C1 segment of cervical spinal cord (tissue), 14 donors: ENCODE measurements at places on chromosomes 16 and 17.

- DNase-seq: no peak
These were observed 9.9 kb downstream of the FAM83G start for GRCh38 chr17:18994631-18995030.

- no peak for DNase-seq
These were observed 13.6 kb downstream of the SMTNL2 start for GRCh38 chr17:4597975-4598374.

GRCh38 chr16:77896415-77897128, 108.2 kb downstream of the VAT1L start:
- DNase-seq: no peak

DNA sequence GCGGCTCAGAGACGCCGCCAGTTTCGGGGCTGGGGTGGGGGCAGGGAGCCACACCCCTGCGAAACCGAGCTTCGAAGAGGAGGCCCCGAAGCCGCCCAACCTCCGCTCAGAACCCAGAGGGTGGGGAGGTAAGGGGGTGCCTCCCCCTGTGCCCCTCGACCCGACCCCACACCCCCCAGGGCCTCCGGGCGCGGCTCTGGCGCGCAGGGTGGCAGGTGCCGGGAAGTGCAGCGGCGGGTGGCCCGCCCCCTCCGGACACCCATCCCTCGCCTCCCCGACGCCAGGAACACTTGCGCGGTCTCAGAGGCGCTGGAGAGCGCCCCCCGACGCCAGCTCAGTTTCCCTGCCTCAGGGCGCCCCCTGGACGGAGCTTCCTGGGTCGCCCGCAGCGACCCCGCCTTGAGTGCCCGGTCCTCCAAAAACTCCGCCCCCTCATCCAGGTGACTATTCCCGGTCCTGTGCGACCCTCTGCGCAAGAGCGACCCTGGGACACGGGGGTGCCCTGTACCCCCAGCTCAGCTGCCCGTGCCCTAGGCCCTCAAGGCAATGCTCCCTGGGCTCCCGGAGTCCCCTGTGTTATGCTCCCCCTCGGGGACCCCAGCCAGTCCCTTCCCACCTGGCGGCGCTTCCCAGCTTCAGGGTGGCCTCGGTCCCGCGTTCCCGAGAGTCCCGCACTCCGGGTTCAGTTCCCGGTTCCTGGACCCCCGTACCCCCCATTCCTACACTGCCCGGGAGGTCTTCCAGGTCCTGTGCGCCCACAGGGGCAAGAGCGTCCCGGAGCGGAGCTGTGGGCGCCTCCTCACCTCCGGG, 562 bp downstream of the PPL start:
- no peak for DNase-seq

DNA sequence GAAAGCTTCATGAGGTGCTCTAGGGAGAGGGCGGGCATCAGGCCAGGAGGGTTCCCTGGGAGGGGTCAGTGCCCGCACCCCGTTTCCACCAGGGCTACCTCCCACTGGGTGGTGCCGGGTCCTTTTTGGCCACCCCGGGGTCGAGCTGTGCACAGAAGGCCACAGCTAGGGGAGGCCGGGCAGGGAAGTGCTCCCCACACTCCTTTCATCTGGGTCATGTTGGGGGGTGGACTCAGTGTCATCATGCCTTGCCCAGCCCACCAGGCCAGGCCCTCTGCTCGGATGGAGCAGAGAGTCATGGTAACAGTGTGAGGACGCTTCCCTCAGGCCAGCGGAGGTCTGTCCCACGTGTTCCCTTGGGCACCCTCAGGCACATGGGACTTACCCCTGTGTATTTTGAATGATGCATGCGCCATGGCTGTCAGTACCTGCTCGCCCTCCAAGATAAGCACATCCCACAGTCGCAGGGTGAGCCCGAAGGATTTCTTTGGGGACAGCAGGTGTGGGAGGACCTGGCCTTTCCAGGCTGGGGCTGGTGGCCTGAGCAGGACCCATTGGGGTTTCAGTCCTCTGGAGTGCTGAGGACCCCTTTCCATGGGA, 46.4 kb downstream of the TNFRSF13B start:
- DNase-seq: no peak

DNA sequence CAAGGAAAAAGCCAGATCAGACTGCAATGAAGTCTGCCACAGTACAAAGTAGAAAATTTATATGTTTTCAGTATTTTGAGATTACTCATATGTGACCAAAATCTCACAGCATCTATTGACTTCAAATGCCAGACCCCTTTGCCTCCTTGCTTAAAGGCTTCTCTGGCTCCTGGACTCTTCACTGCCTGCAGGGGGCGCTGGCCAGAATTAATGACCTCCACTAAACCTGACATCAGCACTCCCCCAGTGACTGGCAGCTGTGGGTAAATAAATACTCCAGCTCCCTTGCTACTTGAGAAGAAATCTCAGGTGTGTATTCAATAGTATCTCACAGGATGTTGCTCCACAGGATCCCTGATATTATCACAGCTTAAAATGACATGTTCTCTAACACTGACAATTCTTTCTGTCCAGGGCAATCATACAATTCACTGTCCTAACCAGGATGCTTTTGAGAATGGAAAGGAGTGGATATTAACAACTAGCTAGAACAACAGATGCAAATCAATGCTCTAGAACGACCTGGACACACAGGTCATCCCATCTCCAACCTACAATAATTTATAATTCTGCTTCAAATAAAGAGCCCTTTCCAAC, 4.0 kb downstream of the BECN1 start:
- DNase-seq: no peak

- DNase-seq: no peak
These were observed 10.1 kb downstream of the THRA start for GRCh38 chr17:40072735-40073346.

DNA sequence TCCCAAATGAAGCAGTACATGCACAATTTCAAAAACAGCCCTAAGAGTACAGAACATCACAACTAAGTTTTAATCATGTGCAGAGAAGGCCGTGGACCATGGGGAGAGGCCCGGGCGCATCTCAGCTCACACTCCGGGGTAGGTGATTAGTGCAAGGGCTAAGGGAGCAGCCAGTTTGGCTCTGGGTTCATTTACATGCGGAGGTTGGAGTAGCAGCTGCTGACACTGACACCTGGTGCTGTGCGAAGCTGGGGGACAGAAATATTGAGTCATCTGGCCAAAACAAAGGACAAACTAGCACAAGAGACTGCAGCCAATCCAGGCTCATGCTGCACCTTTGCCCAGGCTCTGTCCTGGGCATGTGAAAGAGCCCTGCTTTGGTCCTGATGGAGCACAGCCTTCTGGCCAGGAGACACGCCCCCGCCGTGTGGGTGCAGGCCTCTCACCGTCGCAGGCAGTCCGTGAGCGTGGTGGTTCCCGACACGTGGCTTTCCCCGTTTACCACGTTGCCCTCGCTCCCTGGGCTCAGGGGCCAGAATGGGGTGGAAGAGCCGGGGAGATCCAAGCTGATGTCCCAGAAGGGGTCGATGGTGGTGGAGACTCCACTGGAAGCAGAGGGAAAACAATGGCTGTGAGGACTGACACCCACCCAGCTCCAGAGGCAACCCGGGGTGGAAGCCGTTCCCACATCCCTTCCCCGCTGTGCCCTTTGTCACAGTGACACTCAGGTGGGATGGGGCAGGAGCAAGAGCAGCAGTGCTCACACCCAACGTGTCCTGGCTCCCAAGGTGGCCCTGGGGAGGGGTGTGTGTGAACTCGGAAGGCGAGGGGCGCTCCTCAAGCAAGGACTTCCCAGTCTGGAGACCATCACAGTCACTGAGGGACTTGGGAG, 31.9 kb downstream of the USP22 start:
- no peak for DNase-seq

GRCh38 chr16:10660950-10661635, 33.6 kb downstream of the TEKT5 start:
- DNase-seq: no peak

DNA sequence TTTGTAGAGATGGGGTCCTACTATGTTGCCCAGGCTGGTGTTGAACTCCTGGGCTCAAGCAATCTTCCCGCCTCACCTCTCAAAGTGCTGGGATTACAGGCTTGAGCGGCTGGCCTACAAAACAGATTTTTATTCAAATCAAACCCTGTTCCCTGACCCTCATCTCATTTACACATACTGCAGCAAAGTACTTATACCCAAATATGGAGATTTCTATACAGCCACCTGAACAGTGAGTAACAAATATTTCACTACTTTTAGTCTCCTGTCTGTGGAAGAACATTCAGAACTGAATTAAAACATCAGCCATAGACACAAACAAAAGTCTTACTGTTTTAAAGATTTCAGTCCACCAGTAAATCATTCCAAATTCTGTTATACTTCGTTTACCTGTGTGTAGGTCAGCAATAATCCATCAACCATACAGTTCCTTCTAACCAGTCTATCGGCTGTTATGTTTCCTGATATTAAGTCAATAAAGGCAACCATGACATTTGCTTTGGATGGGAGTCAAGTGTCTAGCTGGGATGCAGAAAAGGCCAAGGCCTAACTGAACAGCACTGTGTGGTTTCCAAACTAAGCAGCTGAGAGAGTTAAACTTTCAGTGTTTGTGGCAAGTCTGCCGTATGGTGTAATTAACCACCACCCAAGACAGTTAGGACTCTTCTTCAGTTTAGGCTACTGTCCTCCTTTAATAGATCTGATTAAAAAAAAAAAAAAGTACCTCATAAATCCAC, 22.3 kb downstream of the ERN1 start:
- no peak for DNase-seq

DNA sequence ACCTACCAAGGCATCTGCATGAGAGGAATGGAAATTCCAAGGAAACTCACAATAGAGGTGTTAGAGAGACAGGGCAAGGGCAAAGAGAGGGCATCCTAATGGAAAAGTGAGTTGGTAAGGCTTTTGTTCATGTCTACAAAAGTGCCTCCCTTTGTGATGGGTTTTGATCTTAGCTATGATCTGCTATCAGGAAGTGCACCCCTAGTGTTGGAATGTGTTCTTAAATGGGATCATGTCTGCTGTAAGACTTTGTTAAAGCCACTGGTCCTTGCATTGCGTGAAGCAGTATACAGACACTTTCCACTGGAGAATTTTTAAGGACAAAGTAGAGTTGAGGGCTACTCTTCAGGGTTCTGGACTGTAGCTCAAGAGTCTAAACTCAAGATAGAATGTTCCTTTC, 92.0 kb downstream of the MAP2K6 start:
- no peak for DNase-seq

DNA sequence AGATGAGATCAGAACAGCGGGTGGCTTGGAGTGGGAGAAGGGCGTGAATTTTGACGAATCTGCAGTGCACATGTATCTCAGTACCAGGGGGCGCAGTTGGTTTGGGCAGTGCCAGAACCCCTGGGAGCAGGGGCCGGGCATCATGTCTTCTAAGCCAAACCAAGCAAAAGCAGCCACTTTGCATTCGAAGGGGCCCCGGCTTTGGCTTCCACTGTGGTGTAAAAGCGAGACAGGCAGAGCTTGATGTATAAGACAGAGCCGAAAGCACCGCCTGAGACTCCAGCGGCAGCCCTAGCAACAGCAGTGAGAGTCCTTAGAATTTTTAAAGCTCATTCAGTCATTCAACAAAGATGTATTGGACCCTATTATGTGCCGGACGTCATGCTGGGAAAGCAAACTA, 3.8 kb upstream of the XYLT1 start:
- DNase-seq: no peak

DNA sequence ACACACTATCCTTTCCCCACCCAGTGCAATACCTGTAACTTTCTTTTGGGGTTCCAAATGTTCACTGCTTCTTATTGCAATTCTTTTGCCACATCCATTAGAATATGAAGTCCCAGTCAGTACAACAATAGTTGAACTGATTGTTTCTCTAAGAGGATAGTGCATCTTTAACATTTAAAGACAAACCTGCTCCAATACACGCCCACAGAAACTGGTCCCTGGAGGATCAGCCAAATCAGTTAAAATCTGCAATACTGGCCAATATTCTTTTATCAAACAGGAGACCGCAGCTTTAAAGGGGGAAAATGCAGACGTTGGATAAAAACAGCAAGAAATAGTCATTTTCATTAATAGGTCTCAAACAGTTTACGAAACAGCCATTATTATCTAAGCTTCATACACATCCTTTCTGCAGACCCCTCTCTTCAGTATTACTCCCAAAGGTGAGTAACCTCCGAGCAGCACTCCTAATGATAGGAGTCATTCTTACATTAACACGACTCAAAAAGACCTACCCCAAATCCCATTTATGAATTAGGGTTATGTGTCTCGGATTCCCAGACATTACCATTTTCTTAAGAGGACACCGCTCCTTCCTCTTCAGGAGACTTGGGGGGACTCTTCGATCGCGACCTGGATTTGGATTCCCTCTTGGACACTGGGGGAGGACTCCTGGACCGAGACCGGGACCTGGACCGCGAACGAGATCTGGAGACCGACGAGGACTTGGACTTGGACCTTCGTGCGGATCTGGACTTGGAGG, 1.4 kb downstream of the SRSF2 start:
- DNase-seq: no peak

GRCh38 chr17:66416207-66416940, 114.0 kb downstream of the PRKCA start:
- DNase-seq: no peak

DNA sequence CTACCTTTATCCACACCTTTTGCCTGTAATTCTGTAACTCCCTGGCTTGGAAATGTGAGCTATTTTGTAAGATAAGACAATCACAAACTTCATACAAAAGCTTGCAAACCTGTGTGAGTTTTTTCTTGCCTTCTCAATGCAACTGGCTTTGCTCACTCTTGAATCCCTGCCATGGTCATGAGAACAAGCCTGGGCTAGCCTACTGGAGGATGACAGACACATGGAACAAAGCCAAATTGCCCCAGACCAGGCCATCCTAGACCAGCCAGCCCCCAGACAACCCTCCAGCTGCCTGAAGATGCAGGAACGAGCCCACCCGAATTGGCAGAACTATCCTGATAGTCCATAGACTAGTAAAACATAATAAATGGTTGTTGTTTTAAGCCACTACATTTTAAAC, 466.6 kb upstream of the ERCC4 start:
- no peak for DNase-seq

DNA sequence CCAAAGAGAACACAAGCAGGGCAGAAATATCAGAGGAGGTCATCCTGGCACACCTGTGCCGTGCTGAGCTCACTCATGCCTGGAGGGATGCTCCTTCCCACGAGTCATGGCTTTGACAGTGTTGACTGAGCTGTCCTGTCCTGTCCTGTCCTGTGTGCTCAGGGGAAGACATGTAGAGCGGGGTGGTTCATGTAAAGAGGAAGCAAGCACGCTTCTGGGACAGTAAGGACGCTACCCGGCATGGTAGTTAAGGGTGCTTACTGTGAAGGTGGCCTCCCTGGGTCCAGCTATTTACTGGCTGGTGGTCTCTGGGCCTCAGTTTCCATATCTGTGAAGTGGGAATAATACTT, 398 bp downstream of the LGALS9 start:
- no peak for DNase-seq

- no peak for DNase-seq
These were observed 33.9 kb downstream of the AXIN1 start for GRCh38 chr16:318628-319027.

DNA sequence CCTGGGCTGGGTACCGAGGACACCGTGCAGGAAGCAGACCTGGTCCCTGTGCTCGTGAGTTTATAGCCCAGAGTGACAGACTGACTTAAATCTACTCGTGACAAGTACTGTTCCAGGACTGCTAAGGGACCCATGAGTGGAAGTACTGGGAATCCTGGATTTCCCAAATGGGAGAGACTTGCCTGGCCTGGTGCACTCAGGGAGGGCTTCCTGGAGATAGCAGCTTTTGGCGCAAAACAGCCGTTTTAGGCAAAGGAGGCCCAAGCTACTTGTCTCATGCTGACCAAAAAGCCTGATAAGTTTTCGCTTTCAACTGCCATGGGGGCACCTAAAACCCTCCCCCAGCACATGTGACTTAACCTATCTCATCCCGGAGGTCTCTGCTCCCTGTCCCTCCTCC, 51.4 kb downstream of the ATP2C2 start:
- DNase-seq: no peak

GRCh38 chr16:89104303-89104702, 10.7 kb downstream of the ACSF3 start:
- DNase-seq: no peak
